ENCODE measurements at places on chromosomes 5 and 9.

DNA sequence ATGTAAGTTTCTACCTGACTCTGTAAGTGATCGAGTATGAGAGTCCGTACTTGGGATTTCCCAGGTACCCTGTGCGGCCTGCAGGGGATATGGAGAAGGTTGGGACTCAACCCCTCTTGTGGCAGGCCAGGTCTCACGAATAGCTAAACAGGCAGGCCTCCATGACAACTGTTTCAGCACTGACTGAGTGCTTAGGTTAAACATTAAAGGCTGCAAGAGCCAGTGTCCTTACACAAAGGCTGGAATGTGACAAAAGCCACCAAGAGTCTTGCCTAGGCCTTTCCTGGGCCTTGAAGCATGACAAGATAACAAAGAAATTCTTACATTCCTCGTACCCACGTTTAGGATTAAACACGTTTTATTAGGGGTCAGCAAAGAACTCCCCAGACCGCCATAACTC lies 58.6 kb downstream of the THBS4 start:
- DNase-seq = no peak

DNA sequence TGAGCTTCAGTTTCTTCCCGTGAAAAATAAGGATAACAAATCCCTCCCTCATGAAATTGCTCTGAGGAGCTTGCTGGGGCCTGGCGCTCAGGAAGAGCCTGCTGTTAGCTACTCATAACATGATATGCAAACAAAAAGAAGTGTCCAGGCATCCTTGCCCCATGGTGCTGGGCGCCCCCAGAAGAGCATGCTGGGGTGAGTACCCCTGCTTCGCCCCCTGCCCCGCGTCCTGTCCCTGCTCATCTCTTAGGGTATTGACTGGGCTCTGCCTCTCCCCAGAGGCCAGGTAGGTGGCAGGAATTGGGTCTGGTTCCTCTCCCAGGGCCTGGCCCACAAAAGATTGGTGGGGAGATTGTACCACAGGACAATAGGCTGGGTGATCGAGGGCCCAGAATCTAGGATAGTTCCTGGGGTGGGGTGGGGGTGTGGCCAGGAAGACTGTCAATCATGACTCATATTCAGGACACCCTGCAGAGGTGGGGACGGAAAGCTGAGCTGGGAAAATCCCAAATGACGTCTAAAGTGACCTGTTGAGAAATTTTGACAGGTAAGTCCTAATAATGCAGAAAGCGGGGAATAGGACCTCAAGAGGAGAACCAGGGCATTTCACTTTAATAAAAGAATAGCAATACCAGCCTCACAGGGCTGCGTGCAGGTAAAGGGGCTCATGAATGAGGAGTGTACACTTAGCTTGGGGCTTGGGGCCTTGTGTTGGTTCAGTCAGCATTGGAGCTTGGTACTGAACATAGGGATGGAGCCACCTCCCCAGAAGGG lies 8.9 kb downstream of the PITX1 start:
- no peak for DNase-seq

GRCh38 chr5:167720259-167720658 lies 571.2 kb upstream of the WWC1 start:
- DNase-seq = no peak

DNA sequence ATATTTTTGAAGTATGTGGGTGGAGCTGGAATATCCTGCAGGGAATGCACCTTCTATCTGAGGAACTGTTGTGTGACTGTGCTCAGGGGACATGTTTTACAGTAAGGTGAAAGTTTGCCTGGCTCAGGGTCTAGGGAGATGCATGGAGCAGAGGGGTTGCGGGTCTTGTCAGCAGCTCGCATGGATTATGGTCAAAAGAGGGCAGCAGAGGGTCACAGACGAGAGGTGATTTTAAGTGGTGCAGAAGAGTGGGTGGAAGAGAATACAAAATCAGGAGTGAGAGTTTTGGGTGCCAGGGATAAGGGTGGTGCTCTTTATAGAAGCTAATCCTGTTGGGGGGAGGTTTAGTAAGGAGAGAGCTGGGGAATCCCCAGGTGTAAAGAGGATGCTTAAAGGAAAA lies 53.5 kb upstream of the GRIN3A start:
- DNase-seq = no peak

DNA sequence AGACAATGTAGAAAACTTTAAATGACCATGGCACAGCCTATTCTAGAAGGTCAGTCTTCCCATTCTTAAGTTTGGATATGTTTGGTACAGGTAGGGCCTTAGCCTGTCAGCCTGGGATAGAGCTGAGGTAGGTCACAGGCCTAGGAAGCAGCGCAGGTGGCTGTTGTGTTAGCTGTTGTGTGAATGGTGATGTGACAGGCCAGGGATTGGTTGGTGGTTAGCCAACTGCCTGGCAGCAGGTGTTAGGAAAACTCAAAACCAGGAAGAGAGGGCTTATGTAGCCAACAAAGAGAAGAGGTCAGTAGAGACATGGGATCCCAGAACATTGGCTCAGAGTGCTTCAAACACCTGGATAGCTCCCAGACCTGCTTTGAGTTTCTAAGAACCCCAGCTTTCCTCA lies 84.2 kb downstream of the FBXO38 start:
- no peak for DNase-seq

DNA sequence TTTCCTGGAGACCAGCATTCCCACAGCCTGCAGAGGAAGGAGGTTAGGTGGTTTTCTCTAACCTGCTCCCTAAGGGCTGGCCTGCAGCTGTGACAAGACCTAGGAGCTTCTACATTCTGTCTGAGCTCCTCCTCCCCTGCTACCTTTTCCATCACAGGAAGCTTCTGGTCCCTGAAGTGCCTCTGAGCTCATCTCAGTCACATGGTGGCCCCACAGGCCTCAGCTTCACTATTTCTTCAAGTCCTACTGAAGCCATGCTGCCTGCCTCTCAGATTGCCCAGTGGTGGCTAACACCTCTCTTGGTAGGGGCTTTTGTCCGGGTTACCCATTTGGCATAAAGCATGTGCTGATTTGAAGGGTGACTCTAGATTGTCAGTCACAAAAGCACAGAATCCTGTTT lies 259.4 kb downstream of the CRB2 start:
- no peak for DNase-seq
